ENCODE measurements at places on chromosomes 7 and 10. TPM values are rescaled to one million over a fixed set of nuclear protein-coding genes. Genes with fewer than 3 reads are reported as not detected.

The FFAR4 gene
- total RNA-seq: not detected

The RASSF4 gene
- 4.1 TPM for total RNA-seq

The ACSM6 gene
- total RNA-seq: not detected

The ST8SIA6 gene
- total RNA-seq: 0.10 TPM

The RASA4 gene
- 79.4 TPM for total RNA-seq

The ABCF2 gene
- total RNA-seq: 33.6 TPM

The POLR2J2 gene
- 20.9 TPM for total RNA-seq

The CALCR gene
- total RNA-seq: not detected

The ITIH5 gene
- 0.21 TPM for total RNA-seq

The BMPER gene
- not detected for total RNA-seq

The ZNF282 gene
- total RNA-seq: 35.6 TPM
